ENCODE measurements at places on chromosomes 2 and 18.

GRCh38 chr2:182482511-182482910, 55.7 kb upstream of the PDE1A start:
- no peak for DNase-seq

DNA sequence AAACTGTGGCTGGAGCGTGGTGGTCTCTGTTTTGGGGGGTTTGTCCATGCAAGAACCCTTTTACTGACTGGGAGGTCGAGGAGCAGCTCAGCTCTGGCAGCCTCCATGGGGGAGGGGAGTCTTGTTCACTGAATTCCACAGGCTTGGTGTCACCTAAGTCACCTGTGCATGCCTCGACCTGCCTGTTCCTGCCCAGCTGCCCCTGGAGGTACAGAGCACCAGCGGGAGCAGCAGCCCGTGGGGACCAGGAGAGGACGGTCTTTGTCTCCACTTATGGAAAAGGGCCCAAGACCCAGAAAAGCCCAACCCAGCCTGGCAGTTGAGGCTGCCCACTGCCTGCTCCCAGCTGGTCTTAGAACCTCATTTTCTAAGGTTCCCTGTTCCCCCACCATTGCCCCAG, 168.7 kb upstream of the AGAP1 start:
- no peak for DNase-seq

- no peak for DNase-seq
These were observed 27.0 kb downstream of the TFPI start for GRCh38 chr2:187527262-187527661.

GRCh38 chr18:14927701-14928100, 179.7 kb downstream of the ANKRD30B start:
- no peak for DNase-seq

DNA sequence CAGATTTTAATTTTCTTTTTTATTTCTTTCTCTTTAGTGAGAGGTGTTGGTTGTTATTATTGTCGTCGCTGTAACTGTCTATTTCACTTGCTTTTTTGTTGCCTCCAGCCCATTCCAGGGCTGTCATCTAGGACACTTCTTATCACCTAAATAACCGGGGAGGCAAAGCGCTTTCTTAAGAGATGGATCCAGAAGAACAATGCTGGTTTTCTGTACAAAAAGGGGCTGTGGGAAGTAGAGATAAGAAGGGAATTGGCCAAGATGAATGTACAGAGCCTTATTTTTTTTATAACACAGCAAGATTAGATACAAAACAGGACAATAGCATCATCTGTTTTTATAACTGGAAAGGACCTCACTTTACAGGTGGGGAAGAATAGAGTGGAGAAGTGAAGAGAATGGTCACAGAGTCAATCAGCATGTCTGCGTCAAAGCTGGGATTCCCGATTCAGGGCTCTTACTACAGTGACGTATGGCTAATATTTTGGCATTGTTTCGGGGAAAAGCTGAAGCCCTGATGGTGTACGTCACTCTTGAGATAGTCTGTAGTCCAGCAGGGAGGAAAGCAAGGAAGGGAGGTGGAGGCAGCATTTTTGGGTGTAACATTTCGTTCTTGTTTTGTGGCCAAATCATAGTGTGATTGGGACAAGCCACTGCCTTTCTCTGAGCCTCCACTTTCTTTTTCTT, 23.2 kb downstream of the IL1B start:
- DNase-seq: no peak

All from stimulated activated CD4-positive, alpha-beta T cell treated with anti-CD3 and anti-CD28 coated beads, Interleukin-1b, Interleukin-23, amount 100 ng/mL, for 24 hours (primary cell).